ENCODE measurements at places on chromosomes 11 and 22.

DNA sequence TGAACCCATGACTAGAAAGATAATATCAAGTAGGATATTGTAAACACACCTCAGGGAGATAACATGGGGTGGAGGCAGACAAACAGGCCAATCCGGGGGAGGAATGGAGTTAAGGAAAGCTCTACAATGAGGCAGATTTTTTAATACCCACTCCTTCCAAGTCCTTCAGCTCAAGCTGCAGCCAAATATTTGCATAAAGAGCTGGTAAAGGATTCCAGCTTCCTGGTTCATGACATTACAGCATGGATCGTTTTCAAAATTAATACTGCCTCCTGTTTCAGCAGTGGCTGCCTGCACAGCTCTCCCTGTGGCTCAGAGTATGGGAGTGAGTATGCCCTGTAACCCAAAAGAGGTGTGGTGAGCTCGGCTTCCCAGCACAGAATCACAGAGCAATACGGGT, 5.1 kb downstream of the POU2AF3 start:
- DNase-seq: no peak

GRCh38 chr11:105046898-105047579, 1.9 kb upstream of the CARD16 start:
- no peak for DNase-seq

- DNase-seq: no peak
Measured at GRCh38 chr11:123231256-123231655, 36.2 kb upstream of the CLMP start.

GRCh38 chr11:28528217-28528616, 420.0 kb downstream of the METTL15 start:
- no peak for DNase-seq

DNA sequence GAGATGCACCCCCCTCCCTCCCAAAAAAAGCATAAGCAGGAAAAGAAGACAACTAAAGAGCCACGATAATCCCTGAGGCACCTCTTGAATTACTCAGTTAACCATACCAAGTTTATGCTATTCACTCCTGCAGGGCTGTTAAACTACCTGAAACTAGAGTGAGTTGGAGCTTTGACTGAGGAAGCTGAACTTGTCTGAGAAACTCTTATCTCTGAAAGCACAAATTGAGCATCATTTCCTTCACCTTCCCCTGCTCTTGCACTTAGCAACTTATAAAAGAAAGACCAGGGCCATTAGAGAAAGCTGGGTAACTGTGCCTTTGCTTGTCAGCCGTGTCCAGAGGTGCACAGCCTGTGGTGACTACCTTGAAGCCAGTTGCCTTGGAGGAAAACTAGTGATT, 745.6 kb downstream of the NELL1 start:
- no peak for DNase-seq

DNA sequence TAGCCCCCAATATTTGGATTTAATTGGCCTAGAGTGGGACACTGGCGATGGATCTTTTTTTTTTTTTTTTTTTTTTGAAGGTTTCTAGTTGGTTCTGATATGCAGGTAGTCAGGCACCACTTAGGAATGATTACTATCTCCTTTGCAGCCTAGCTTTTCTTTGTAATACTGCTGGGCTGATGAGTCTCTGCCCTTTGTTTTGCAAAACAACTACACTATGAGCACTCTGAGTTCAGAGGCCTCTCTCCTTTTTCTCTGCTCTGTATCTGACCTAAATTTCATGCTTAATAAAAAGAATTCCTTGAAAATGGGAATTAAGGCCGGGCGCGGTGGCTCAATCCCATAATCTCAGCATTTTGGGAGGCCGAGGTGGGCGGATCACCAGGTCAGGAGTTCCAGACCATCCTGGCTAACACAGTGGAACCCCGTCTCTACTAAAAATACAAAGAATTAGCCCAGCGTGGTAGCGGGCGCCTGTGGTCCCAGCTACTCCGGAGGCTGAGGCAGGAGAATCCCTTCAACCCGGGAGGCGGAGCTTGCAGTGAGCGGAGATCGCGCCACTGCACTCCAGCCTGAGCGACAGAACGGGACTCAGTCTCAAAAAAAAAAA, 1312.3 kb downstream of the FAM181B start:
- DNase-seq: no peak

DNA sequence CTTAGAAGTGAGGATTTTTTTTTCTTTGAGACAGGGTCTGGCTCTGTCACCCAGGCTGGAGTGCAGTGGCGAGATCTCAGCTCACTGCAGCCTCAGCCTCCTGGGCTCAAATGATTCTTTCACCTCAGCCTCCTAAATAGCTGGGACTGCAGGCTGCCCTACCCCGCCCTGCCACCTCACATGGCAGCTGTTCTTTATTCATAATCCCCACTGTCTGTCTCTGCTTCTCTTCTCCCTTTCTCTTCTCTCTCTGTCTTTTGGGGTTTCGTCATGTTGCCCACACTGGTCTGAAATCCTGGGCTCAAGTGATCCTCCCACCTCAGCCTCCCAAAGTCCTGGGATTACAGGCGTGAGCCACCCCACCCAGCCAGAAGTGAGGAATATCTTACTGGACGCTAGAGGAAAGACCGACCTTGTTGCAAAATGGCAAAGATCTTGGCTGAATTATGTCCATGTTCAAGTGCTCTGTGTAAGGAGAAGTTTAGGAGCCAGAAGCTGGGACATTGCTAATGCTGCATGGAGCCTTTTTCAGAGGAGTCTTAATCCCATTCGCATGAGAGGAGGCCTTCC, 21.9 kb downstream of the KRTAP5-5 start:
- no peak for DNase-seq

DNA sequence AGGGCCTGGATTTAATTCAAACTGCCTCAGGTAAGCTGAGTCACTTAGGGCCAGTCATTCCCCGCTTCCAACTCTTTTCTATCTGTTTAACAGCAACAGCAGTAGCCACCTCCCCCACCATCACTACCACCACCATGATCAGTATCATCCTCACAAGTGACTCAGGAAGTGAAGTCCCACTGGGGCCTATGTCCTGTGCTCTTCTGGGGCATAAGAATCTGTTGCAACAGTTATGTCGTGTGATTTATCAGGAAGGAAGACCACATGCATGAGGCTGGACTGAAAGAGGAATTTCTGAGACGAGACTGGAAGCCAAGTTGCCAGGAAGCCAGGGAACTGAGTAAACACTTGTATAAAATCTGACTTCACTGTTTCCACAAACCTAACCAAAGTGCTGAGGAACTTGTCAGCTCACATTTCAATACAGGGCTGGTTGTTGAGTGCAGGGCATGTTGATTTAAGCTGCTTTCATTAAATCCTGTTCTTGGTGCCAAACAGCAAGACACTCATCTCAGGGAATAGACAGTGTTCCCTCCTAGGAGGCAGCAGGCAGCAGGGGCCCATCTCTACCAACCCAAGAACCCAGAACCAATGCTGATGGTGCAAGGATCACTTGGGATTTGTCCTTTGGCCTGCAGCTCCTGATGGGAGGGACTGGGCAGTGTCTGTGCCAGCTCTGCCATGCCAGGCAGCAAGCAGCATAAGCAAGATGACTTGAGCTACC, 226.7 kb upstream of the NARS2 start:
- DNase-seq: no peak

DNA sequence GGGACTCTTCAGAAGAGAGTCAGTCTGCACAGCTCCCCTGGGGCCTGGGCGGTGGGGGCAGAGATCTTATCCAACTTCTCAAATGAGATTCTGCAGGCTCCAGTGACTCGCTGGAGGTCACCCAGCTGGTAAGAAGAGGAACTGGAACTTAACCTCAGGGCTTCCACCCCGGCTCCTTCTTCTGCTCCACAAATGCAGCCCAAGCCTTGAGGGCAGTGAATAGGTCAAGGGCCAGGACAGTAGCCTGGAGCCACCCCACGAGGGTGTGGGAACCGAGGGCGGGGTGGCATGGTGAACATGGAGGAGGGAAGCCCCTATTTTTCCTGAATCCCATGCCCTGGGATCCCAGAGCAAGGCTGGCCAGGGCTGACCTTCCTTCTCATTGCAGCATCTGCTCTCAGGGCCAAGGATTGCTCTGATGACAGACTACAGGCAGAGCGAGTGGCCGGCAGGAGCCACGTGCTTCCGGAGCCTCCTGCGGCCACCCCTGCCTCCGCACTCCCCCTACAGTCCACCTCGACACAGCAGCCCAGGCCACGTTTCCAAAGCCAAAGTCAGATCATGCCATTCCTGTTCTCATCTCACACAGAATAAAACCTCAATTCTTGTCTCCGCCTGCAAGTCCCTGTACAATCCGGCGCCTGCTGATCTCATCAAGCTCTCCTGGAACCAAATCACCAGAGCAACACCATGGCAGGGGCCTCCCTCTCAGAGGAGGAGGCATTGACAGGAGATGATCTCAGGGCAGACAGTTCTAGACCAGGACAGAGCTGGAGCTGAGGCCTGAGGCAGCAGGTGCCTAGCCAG, 21.1 kb upstream of the UPK3A start:
- DNase-seq: peak; percentile 94
